ENCODE measurements at places on chromosomes 12 and 14.

GRCh38 chr12:121132601-121133481 lies at the start of gene P2RX7:
Gene P2RX7 (plus strand): TSS chr12:121132876. CDS start chr12:121132971, 95 bp downstream.
- peak; percentile 44 for DNase-seq

- DNase-seq = no peak
Observed at GRCh38 chr12:57134949-57135348, 6.7 kb downstream of the LRP1 start.

DNA sequence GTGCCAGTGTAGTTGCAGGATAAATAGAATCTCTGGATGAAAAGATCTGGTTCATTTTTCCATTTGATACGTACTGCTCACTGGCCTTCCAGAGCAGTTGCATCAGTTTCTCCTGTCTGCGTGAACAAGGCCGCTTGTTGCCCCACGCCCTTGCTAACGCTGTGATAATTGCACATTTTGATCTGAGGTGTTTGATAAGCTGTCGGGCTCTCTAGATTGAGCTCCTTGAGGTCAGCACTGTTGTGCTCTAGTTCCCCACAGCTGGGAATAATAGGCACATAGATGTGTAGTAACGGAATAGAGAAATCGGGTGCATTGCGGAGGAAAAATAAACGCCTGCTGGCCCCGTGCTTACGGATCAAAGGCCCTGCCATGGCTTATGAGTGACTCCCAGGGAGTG lies 42.8 kb upstream of the TRAF3 start:
- DNase-seq = no peak

DNA sequence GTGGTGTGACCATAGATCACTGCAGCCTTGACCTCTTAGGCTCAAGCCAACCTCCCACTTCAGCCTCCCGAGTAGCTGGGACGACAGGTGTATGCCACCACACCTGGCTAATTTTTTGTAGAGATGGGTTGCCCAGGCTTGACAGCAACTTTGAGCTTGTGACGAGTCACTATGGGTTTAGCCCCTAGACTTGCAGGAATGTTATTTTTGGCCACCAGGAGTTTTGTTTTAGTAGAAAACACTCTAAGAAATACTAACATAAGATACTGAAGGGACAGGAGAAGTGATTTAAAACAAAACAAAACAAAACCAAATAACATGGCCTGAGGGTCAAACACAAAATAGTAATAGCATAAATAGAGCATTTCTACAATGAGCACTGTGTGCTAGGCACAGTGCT lies 26.4 kb downstream of the SETD3 start:
- no peak for DNase-seq

GRCh38 chr12:108265505-108265904 lies 73.6 kb downstream of the CMKLR1 start:
- no peak for DNase-seq

- peak; percentile 50 for DNase-seq
Observed at GRCh38 chr14:93431036-93431670, 414 bp downstream of the UNC79 start.

- no peak for DNase-seq
Observed at GRCh38 chr12:20345866-20346265, 22.5 kb upstream of the PDE3A start.

- no peak for DNase-seq
Observed at GRCh38 chr12:19910681-19911080, 457.7 kb upstream of the PDE3A start.

DNA sequence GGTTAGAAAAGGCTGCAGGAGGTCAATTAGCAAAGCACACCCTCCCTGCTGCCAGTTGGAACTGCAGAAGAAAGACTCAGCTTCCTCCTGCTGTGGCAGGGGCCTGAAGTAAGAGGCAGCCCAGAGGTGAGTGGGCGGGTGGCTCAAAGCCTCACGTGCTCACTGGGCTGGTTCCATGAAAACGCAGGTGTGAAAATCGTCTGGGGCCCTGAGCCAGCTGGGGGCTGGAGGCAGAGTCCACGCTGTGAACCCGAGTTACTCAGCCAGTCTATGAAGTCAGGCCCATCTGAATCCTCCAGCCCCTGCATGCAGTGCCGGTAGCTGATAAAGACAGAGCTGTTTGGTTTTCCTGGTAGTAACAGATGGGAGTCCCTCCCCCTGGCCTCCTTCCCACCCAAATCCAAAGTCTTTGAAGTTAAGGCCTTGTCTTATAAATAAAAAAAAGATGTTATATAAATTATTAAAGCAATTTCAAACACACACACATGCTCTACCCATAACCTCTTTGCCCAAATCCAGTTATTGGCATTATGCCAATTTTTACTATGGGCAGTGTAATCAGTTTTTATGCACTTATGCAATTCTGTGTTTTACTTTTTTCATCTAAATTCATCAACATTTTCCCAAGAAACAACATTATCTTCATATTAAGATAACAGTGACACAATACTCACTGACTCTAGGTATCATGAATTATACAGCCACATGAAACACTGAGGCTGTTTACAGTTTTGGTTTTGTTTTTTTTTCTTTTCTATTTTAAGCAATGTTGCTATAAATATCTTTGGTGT lies 57.9 kb upstream of the PNMA1 start:
- peak; percentile 36 for DNase-seq

GRCh38 chr12:131671871-131672270 lies 39.0 kb upstream of the SFSWAP start:
- DNase-seq = no peak

DNA sequence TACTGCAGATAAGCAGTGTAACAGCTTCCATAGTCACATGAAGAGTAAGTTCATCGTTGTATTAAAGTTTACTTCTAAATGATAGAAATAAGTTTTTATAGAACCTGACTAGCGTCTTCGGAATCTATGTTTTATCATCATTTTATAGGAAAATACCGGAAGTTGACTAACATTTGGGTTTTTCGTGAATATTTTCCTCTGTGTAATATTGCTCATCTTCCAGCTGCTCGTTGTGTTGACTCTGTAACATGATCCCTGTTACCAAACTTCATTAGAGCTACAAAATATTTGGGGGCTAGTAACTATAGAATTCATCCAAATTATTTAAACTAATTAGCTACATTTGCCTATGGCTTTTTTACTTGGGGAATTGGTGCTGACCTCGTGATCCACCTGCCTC lies 37.2 kb downstream of the DDX51 start:
- DNase-seq = no peak

DNA sequence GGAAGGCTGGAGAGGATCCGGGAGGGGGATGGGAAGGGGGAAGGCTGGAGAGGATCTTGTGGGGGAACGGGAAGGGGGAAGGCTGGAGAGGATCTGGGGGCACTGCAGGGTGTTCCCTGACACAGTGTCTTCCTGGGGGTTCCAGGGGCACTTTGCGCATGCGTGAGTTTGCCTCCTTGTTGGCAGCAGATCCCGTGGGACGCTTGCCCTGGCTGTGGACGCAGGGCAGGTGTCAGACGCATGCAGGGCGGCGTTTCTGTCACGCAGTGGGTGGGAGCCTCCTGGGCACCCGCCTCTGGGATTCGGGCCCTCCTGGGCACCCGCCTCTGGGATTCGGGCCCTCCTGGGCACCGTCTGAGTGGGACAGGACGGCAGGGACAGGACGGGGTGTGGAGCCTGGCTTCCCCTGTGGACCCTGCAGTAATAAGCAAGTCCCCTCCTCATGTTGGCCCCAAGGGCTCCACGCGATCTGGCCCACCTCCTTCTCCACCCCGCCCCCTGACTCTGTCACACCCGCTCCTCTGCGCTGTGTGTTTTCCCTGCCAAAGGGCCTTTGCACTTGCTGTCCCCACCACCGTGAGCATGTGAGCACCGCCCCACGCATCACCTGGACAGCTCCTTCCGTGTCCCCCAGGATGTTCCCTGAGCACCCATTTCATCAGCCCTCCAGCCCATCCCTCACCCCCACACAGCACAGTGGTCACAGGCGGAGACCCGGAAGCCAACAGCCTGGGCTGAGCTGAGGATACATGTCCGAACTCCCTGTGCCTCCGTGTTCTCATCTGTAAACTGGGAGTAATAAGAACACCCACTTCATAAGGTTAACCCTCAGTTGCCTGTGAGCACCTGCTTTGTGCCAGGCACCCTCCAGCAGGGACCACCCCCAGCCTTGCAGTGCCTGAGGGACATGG lies 4.4 kb downstream of the MMP17 start:
- no peak for DNase-seq

- DNase-seq = no peak
Observed at GRCh38 chr12:130449291-130449690, 111.6 kb downstream of the PIWIL1 start.

DNA sequence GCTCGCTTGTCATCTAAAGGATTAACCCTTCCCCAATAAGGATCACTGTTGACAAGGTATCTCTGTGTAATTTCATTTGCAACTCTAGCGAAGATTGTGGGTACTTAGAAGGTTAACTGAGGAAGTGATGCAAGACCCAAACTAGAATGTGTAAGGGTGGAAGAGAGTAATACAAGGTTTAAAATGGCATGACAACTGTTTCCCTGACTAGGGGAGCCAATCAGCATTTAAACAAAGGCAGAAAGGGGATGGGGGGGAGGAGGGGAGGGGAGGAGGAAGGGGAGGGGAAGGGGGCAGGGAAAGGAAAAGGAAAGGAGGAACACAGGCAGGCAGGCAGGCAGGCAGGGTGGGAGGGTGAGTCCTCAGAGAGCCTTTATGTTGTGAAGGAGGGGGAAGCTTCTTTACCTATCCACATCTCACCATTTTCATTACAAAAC lies 31.1 kb downstream of the NRDE2 start:
- no peak for DNase-seq

GRCh38 chr12:27508736-27509431 lies 15.1 kb upstream of the PPFIBP1 start:
- no peak for DNase-seq

GRCh38 chr14:90732139-90732538 lies 84.1 kb downstream of the TTC7B start:
- DNase-seq = no peak

DNA sequence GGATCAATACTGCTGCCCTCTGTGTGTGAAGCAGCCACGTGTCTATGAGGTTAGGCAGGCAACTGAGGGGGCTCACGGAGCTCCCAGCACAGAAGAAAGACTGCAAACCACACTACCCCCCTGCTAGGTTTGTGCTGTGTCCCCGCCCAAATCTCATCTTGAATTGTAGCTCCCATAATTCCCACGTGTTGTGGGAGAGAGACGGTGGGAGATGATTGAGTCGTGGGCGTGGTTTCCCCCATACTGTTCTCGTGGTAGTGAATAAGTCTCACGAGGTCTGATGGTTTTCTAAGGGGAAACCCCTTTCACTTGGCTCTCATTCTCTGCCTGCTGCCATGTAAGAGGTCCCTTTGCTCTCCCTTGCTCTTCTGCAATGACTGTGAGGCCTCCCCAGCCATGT lies 68.6 kb downstream of the ACTN1 start:
- no peak for DNase-seq

DNA sequence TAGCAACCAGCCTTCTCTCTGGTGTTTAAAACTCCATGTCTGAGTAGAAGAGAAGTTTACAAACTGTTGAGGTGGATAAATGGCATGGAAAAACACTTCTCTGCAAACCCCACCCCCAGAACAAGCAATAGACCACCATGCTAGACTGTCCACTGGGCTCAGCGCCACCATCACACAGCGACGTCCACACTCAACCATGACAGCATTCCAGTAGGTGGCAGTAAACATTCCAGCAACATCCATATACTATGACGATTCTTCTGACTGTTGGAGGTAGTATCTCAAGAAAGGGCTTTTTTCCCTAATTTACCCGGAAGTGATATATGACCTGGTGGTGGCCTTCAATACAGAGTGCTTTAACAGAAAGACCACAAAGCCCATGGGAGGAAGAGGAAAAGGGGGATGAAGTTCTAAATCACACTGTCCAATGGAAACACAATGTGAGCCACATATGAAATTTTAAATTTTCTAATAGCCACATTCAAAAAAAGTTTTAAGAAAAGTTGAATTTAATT lies 152.2 kb downstream of the SLC15A4 start:
- DNase-seq = no peak

DNA sequence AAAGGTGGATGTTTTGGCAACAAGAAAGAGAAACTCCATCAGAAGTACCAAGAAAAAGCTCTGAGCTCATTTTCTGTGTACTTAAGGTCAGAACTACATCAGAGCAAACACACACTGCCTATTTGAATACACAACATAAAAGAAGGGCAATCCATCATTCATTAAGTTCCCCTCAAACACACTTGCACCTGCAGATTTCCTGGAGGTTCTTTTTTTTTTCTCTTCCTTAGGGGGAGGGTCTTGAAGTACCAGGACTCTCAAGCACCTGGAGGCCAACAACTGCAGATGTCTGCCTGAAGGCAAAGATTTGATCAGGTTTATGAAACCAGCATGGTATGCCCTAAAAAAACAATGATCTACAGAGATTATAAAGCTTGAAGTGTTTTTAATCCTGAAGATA lies 26.1 kb upstream of the PTHLH start:
- DNase-seq = no peak

DNA sequence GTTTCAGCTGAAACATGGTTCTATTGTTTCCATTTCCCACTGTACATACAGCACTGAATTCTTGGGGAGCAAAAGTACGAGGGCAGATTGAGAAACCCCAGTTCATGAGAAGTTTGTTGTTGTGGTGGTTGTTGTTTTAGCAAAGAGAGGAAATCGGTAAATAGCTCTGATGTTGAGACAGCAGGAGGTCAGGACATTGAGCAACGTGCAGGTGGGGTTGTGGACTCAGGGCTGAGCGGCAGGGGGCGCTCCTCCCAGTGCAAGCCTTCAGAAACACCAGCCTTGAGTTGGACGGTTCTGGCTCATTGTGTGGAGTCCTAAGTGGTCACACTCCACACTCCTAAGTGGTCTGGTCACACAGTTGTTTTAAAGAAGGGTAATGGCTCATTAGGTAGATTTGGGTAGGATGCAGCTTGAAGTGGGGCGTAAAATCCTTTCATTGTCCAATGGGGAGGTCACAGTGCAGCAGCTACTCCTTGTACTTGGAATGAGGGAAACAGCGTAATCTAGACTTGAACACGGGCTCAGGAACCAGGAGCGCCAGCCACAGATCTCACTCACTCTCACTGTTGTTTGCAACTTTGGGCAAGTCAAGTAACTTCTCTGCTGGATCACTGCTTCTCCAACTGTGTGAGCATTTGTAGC lies 14.5 kb upstream of the PWP1 start:
- DNase-seq = no peak
